ENCODE measurements at places on chromosomes 1 and 21.
A peak's percentile ranks its signal among the peaks of the same experiment; 100 is the strongest.

DNA sequence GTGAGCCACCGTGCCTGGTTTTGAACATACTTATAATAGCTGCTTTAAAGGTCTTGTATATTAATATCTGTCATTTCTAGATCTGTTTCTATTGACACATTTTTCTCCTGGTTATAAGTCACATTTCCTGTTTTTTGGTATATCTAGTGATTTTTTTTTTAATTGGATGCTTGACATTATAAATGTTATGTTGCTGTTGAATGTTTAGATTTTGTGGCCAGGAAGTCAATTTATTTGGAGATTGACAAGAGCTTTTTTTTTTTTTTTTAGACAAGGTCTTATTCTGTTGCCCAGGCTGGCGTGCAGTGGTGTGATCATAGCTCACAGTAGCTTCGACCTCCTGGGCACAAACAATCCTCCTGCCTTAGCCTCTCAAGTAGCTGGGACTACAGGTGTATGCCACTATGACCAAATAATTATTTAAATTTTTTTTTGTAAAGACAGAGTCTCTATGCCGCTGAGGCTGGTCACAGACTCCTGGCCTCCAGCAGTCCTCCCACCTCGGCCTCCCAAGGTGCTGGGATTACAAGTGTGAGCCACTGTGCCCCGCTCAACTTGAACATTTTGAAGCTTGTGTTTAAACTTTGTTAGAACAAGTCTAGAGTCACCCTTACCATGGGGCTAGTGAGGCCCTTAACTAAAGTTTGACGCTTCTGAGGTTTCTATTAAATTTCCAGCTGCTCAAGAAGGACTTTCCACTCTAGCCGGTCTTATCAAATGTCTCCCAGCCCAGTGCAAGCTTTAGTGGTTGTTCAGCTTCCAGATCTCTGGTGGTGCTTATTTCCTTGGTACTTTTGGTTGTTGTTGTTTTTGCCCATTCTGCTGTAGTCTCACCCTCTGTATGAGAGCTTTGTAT lies 8.6 kb upstream of the CHI3L2 start:
- DNase-seq, result no peak

DNA sequence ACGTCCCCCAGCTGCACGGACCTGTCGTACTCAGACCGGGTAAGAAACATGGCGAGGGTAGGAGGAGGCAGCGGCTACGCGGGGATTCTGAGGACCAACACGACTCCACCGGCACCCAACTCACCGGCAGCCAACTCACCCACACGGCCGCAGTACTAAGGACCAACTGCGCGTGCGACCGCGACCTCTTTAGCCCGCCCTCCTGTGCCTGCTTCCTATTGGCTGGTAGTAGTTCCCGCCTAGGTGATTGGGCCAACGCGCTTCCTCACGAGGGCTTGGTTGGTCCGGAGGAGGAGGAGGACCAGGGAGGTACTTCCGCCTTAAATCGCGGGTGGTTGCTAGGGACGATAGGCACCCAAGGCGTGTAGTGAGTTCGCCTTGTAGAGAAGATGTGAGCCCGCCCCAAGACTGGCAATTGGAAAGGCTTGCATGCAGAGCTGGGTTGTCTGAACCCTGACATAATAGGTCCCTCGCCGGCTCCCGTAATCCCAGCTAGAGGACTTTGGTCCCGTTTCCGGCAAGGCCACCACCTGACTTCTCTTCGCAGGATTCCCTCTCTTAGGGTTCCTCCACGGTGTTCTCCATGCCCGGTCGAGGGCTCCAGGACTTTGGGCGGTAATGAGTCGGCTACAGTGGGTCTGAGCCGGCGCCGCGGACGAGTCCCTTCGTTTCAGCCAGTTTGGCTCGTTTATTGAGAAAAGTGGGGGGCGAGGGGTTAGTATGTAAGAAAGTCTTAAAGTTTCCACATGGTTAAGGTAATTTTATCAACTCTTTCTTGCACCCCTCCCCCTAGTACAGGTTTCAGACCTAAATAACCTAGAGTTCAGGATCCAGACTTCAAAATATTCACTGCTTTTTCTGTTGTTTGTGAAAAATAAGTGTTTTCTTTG lies at the start of gene PSMA5:
Gene PSMA5, minus strand, starts transcription at position 168 of the 890 bp plus-strand sequence. Its CDS starts 118 bp downstream, at position 50.
- peak; percentile 99 for DNase-seq

GRCh38 chr21:44437696-44438431 lies 17.4 kb upstream of the LRRC3 start:
- DNase-seq, result no peak

DNA sequence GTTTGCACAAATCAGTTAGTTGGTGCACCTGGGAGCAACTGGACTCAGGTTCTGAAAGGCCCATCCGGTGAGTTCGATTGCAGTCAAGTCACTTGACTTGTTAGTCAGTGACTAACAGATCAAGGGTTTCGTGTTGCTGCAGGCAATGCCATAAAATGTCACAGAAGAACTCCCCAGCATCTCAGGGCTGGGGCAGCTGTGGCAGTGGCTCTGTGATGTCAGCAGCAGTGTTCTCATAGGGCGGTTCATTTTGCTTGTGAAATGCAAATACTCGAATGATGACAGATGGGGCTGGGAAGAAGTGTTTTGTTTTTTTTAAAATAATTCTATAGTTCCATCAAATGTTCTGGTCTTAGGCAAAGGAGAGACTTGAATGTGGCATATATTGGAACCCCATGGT lies 287.8 kb downstream of the LMX1A start:
- no peak for DNase-seq

GRCh38 chr1:183244466-183244865 lies 58.4 kb downstream of the LAMC2 start:
- no peak for DNase-seq

- no peak for DNase-seq
These were observed 4.5 kb upstream of the EXTL1 start for GRCh38 chr1:26016953-26017545.

GRCh38 chr1:216246577-216247203 lies 176.6 kb downstream of the USH2A start:
- DNase-seq, result no peak

GRCh38 chr1:110816945-110817344 lies 56.0 kb upstream of the CD53 start:
- DNase-seq, result no peak

DNA sequence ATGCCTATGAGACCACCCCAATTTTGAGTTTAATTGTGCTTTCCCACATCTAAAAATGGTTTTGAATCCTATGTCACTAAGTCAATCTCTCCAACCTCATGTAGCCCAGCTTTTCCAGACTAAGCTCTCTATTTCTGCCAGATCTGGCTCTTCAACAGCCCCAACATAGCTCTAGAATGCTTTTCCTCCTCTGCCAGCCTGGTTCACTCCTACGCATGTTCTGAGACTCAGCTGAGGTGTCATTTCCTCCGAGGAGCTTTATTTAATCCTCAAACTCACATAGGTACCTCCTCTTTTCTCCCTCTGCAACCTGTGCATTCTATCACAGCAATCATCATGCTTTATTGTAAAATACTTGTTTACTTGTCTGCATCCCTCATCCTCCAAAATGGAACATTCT lies 517.8 kb upstream of the BEND5 start:
- DNase-seq, result no peak

DNA sequence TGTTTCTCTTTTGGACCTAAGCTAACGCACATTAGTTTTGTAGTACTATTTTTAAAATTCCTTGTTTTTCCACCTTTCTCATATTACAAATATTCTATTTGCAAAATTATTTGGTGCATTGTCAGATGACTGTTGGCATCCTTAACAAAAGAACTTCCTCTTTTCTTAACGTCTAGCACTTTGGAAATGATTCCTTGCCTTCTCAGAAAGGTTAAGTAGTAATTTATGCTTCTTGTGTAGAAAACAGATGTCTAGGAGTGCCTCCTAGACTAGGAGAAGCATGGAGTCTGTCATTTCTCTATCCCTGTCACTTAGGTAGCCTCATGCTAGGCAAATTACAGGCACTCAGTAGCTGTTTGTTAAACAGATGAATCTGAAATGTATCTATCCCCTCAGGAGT lies 64.4 kb downstream of the HSPA13 start:
- no peak for DNase-seq

- no peak for DNase-seq
These were observed 34.4 kb upstream of the C1orf105 start for GRCh38 chr1:172386046-172386445.

- no peak for DNase-seq
These were observed 321.7 kb downstream of the HHAT start for GRCh38 chr1:210650403-210650802.

DNA sequence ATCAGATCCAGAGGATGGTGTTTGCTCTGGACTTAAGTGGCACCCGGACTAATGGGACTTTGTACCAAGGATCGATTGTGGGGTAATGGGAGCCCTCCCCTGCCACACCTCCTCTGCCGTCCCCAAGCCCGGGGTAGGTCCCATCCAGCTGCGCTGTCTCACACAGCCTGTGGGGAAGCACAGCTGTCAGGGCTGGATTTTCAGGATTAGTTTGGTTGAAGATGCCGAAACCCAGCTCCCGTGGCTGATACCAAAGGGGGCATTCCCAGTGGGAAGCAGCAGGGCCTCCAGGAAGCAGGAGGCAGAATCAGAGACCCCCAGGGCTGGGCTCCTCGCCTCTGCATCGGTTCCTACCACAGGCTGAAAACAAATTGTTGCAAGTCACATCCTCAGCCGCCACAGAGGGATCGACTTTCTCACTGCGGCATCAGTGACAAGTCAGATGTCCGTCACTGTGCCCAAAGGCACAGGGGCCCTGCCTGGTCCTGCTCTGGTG lies 59.7 kb downstream of the MATN1 start:
- DNase-seq, result no peak

DNA sequence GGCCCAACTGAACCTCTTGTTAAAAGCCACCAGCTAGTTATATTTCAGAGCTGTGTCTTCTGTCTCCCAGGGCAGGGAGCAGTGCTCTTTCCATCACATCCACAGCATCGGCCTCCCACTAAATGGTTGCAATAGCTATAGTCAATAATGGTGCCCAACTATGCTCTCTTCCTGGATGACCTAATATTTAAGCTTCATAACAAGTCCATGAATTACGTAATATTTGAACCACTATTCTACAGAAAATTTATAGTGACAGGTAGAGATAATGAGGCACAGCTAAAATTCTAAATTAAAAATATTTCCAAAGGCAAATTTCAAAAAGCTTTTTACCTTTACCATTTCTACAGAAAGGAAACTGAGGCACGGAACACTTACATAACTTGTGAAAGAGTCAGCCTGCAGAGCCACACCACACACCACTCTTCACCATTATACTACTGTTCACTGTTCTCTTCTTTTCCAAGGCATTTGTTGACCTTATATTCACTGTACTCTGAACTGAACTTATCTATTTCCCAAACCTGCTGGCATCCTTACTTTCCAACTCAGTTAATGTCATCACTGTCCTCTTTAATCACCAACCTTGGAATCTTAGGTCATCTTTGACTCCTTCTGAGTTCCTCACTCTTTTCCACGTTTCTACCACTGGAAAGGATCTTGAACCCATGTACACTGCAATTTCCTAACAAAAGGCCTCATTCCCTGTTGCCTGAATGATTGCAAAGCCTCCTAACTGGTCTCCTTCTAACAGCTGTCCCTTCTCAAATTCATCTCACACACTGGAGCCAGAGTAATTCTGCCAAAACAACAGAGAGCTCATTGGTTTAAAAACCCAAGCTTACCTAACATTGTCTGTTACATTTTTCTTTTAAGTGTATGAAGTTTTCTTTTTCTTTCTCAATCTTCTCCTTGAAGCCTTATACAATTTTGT lies 85.5 kb downstream of the DDAH1 start:
- no peak for DNase-seq

- no peak for DNase-seq
These were observed 20.3 kb upstream of the PTGFRN start for GRCh38 chr1:116889380-116889779.

- DNase-seq, result no peak
These were observed 75.3 kb upstream of the RGS4 start for GRCh38 chr1:162993846-162994245.

- peak; percentile 73 for DNase-seq
These were observed 1.3 kb downstream of the CRYZ start for GRCh38 chr1:74731399-74732052.

DNA sequence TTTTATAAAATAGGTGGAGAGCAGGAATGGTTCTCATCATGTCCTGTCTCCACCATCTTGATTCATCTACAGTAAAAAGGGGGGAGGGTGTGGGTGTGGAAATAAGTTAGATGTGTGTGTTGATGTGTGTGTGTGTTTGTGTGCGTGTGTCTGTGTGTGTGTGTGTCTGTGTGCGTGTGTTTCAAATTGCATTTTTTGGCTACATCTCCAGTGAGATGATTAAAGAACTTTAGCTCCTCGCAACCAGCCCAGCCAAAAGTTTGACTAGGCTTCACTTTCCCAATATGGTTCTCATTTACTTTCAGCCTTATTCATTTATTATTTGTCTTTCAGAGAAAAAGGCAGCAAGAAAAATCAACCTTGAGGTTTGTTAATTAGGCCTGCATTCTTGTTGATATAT lies 14.7 kb upstream of the HAO2 start:
- no peak for DNase-seq

DNA sequence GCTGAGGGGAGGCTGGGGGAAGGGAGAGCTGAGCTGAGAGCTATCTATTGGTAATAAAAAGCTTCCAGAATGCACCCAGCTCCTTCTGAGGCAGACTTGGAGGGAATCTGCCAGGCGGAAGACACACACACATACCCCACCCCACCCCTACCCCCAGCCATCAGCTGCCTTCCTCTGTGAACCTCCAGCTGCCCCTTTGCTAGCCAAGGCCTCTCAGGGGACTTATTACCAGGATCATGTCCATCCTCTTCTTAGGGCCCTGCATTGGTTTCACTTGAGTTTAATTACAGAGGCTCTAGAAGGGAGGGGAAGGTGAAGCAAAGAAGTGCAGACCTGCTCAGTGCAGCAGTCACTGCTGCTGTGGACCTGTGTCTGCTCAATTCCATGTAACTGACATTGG lies 156.4 kb downstream of the OMA1 start:
- DNase-seq, result no peak

DNA sequence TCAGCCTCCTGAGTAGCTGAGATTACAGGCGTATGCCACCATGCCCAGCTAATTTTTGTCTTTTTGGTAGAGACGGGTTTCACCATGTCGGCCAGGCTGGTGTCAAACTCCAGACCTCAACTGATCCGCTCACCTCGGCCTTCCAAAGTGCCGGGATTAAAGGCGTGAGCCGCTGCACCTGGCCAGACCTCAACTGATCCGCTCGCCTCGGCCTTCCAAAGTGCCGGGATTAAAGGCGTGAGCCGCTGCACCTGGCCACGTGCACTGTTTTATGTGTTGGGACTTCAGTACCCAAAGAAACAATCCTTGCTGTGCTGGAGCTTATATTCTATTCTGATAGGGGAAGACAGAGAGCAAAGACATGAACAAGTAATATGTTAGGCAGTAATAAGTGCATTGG lies 10.1 kb downstream of the TRAF5 start:
- no peak for DNase-seq

DNA sequence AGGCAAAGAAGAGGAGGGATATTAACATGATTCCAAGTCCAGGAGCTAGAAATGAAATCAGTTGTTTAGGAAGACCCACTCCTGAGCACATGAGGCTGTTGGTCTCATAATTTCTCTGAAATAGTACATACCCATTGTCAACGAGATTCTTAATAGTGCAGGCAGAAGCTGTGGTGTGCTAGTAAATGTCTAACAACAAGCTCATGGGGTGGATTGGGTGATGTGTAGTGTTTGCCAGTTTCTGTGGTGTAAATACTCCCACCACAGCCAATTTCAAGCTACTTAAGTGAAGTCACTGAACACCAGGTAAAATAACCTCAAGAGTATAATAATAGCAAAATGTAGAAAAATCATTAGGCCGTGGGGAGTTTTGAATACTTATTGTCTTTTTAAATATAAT lies 42.0 kb downstream of the SYF2 start:
- DNase-seq, result no peak

- no peak for DNase-seq
These were observed 71.6 kb downstream of the CD2 start for GRCh38 chr1:116825720-116826438.

- DNase-seq, result no peak
These were observed 3.8 kb downstream of the MXRA8 start for GRCh38 chr1:1354271-1355247.

Data from kidney epithelial cell (primary cell).